ENCODE measurements at places on chromosomes 11 and 22. TPM values are rescaled to one million over a fixed set of nuclear protein-coding genes. Genes with fewer than 3 reads are reported as not detected.

Gene UBE2L6
- 69.2 TPM for total RNA-seq

Gene KCNE3
- not detected for total RNA-seq

Gene SLC5A1
- total RNA-seq = not detected

Gene MMP3
- total RNA-seq = not detected

GRCh38 chr11:76153571-76153923 lies 52.8 kb downstream of the WNT11 start:
- no peak for ATAC-seq

GRCh38 chr11:116073854-116074837 lies 569.9 kb upstream of the CADM1 start:
- ATAC-seq = peak; percentile 47

DNA sequence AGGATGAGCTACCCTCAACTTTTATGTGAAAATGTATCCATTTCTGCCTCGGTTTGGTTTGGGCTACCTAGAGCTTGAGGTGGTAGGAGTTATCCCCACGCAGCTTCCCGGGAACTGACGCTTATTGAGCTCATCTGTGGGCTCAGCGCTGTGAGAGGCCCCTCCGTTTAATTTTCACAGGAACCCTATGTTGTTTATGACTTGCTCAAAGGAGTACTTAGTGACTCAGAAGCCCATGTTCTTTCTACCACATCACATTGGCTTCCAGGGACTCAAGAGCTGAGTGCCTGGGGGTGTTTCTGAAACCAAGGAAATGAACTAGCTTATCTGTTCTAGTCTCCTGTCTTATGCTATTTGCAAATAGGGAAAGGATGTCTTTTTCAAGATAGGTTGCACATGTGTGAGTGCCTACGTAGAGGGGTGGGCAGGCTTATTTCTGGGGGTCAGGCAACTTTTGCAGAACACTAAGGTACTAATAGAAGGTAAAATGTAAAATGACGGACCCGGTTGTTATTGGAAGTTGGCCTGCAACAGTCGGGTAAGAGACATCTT lies 40.5 kb downstream of the MICAL2 start:
- peak; percentile 87 for ATAC-seq

DNA sequence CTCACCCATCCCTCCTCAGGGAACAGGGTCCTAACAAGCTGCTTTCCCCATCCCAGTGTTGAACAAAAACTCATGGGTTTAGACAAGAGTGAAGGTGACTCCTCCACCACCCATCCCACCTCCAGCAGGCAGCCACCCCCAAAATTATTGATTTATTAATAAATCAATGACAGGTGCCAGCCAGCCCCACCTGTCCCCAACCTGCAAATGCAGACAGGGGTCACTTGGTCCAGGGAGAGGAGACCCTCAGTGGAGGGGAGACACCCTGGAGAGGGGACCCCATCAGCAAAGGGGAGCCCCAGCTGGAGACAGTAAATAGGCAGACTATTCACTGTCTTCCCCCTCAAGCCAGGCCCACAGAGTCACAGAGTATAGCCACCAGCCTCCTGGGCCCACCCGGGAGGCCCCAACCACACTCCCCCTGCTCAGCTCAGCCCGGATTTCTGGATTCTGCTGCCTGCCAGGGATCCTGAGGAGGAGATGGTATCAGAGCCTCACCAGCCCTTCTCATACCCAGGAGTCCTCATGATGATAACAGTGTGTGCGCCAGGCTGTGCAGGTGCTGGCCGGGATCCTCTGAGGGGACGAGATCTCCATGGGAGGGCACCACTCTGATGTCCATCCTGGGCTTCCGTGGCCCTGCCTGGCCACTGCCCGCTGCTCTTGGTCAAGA lies 8.8 kb upstream of the CD81 start:
- no peak for ATAC-seq

GRCh38 chr11:101582236-101582988 lies 1.4 kb downstream of the TRPC6 start:
- no peak for ATAC-seq

DNA sequence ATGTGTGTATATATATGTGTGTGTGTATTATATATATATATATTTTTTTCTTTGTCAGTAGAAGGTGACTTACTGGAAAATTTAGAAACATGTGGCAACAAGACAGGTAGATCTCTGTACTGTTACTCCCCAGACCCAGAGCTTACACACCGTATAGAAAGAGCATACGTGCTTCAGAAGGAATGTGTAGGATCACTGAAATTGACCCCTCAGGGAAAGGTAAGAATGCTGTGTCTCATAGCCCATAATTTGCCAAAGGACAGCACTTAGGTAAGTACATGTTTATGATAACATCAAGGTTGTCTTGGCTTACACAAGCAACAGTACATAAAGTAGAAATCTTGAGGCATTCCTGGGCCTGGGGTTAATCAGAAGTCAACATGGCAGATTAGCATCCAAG lies 54.2 kb upstream of the PDE3B start:
- no peak for ATAC-seq

DNA sequence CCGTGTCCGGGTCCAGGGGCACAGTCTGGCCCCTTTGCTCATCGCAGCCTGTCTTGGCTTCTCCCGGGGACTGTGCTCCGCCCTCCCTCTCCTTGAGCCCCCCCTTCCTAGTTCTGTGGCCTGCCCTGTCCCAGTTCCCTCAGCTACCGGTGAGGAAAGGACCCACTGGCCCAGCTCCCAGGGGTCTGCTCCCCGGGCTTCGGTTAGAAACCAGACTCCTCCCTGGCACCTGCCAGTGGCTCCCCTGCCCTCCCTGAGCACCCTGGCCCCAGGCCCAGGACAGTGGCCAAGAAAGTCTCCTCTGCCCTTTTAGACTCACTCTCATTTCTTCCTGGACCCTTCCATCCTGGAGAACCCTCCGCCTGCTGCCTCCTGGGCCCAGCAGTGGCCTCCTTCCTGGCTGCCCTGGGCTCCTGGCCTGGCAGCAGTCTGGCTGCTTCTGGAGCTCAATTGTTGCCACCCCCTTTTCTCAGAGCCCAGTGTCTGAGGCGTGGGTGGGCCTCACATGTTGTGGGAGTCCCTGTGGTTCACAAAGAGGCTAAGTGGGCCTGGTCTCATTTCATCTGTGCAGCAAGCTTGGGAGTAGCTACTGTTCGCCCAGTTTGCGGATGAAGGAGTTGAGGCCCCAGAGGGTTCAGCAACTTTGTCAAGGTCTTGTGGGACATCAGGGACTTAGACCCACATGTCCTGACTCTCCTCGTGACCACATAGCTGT lies 12.6 kb downstream of the PRDM11 start:
- ATAC-seq = no peak

DNA sequence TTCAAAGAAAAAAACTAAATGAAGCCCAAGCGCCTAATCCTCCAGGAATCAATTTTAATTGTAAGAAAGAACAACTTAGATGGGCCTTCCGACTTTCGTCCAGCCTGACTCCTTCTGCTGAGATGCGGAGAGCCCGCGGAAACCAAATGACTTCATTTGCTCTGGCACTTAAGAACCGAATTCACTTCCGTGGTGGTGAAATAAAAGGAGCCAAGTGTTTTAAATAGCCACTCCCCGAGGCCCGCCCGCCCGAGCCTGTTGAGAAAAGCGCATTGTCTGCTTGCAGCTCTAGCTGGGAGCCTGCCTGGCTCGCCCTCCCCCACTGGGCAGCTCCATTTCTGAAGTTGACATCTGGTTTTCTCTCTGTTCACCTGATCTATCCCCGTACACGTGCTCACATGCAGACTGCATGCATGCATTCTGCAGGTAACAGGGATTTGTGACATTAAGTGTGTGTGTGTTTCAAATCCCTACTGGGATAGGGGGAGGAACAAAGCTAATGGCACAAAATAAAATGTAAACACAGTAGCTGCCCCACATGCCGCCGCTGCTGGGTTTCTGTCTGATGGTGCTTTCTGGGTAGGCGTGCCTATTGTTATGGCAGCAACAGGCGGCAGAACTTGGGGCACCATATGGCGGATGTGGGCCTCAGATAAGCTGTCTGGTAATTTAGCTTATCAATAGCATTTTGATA lies 6.2 kb downstream of the TEAD1 start:
- peak; percentile 18 for ATAC-seq

GRCh38 chr11:121435132-121435531 lies 17.0 kb upstream of the SORL1 start:
- ATAC-seq = no peak

DNA sequence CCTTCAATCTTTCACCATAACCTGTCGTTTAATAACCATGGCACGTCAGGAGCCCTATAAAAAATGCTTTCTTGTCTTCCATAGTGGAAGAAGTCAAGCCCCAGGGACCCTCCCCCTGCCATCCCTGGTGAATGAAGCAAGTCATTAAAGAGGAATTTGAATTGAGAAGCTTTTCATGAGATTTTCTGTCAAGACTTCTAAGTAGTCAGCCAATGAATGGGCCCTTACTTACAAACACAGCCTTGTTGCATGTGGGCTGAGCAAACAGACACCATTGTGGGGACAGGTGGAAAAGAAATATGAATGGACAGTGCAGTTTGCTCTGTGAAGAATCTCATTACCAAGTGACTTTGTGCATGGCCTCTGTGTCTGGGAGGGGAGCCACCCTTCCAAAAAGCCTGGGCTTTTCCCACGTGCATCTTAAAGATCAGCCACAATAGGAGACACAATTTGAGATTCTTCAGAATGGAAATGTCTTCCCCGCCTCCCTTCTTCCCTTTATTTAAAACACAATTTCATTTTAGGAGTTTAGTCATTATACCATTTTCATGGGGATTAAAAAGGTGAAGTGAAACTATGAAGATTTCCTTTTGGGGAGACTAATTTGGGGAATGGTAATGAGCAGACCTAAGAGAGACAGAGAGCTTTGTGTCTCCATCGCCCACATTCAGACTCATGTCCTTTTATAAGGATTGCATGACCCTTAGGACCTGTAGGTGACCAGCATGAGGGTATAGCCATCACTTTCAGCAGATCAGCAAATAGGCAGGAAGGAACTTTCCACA lies 152.0 kb downstream of the LRRC4C start:
- no peak for ATAC-seq

- no peak for ATAC-seq
Observed at GRCh38 chr11:131288521-131289091, 81.8 kb upstream of the NTM start.

- no peak for ATAC-seq
Observed at GRCh38 chr11:33157103-33158027, 3.9 kb downstream of the CSTF3 start.

DNA sequence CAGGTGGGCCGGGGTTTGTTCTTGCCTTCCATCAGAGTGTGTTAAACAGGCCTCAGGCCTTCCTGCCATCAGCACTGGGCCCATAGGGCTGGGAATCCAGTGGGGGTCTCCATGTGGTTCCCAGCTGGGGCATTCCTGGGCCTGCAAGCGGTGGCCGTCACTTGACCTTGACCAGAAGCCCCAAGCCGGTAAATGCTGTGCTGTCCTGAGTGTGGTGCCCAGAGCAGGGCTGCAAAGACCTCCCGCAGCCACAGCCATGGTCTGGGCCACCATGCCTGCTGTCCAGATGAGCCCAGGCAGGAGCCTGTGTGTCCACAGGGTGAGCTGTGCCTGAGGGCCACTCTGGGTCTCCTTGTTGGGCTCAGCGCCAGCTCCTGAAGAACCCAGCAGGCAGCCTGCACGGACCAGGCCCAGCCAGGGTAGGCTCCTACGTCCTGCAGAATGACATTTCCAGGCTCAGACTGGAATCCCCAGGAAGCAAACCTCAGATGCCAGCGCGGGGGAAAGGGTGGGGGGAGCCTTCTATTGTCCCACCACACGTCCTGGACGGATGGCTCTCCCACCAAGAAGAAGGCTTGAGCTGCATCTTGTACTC lies 117.3 kb downstream of the KCNQ1OT1 start:
- ATAC-seq = no peak

DNA sequence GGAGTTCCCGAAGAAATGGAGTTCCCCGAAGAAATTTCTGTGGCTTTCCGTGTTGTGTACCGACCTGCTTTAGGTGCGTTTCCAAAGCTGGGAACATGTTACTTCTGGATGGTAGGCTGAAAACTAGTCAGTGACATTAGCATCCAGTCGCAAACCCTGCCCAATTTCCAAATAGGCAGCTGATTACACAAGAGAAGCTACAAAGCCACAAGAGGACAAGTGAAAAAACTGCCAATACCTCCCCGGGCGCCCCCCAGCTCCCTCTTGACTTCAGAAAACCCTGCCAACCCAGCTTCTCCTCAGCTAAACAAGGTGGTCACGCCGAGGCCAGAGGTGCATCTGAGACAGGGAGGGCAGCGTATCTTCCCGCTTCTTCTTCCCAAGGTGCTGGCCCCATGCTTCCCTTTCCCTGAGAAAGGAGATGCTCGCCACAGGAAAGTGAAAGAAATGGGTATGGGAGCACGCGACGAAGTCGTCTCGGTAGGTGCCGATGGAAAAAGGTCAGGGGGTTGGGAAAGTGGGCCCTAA lies 551 bp downstream of the AGBL2 start:
- no peak for ATAC-seq

- ATAC-seq = no peak
Observed at GRCh38 chr22:37301144-37301830, 19.0 kb downstream of the CYTH4 start.

DNA sequence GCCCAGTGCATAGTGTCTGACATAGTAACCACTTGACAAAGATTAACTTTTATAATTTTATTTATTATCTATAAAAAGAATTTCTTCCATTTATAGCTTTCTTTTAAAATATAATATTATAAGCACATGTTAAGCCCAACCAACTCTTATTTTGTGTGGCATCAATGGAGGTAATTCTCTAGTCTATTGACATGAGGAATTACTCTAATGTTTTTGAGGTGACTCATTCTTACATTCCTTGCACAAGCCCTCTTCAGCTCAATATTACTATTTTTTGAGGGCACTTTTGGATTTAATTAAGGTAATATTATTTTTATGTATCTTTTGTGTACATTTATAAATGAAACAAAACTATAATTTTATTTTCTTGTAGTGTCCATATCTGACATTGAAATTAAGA lies 59.6 kb downstream of the AASDHPPT start:
- no peak for ATAC-seq

GRCh38 chr11:16773981-16774935 lies 35.8 kb downstream of the C11orf58 start:
- no peak for ATAC-seq

DNA sequence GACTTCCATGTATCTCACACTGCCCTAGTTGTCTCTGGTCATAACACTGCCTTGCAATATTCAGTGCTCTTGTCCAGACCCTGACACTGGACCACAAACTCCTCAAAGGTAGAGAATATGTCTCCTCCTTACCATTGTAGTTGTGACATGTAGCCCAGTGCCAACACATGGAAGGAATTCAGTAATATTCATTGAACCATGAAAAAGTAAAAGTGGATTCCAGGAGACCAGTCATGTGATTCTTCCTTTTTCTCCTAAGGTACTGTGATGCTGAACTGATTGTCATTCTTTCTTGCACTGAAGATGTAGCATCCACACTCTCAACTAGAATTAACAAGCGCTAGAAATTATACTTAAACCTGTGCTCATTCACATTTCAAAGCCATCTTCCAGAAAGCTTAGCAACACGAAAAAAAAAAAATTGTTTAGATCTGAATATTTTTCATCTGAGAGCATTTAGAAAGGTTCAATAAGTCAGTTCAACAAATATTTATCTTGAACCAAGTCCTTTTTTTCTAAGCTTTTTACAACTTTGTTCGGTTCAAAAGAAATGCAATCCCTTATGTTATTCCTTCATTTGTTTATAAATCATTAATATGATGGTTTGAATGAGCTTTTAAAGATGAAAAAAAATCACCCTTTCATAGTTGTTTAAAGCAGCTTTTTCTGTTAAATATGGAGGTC lies 224.7 kb upstream of the BLID start:
- no peak for ATAC-seq
